Panc1 (cell line): ENCODE measurements at places on chromosomes 5 and 9.

- no peak for DNase-seq
These were observed 21.5 kb upstream of the MGAT1 start for GRCh38 chr5:180823940-180824629.

DNA sequence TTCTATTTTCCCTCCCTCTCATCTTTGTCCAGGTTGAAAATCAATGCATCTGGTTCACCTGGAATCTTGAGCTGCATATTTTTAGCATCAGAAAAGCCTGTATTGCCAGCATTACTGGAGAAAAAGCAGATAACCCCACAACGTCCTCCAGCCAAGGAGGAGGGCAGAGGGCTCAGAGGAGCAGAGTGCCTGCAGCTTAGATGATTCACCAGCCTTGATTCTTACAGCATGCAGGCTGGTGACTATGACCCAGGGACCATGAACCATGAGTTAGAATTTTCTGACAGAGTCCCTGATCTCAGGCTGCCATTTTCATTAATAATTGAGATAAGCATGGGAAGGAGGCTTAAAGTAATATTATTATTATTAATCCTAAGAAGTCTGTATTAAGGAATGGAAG, 278.2 kb downstream of the BRINP1 start:
- no peak for DNase-seq

- DNase-seq: no peak
These were observed 78.4 kb upstream of the IL6ST start for GRCh38 chr5:56072863-56073766.

DNA sequence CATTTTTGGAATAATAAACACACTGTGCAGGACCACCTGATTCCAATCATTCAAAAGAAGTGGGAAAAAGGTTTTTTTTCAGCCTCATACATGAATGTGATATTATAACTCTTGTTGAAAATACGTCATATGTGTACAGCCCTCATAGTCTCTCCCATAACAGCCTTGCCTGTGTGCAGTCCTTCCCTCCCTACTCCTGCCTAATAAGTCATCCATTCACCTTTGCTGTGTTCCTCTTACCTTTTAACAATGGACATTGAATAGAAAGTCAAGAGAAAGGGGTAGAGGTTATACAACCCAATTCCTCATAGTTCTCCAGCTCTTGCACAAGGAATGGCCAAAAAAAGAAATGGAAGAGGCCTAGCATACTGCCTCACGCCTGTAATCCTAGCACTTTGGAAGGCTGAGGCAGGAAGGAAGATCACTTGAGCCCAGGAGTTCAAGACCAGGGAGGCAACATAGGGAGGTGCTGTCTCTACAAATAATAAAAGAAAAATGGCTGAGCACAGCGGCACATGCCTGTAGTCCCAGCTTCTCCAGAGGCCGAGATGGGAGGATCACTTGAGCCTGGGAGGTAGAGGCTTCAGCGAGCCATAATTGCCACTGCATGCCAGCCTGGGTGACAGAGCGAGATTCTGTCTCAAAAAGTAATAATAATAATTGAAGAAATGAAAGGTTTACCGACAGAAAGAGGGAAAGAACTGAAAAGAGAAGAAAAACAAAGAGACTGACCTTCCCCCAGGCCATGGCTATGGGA, 356.1 kb upstream of the KIF2A start:
- DNase-seq: no peak

GRCh38 chr5:52844885-52845284, 57.2 kb downstream of the ITGA1 start:
- DNase-seq: no peak

DNA sequence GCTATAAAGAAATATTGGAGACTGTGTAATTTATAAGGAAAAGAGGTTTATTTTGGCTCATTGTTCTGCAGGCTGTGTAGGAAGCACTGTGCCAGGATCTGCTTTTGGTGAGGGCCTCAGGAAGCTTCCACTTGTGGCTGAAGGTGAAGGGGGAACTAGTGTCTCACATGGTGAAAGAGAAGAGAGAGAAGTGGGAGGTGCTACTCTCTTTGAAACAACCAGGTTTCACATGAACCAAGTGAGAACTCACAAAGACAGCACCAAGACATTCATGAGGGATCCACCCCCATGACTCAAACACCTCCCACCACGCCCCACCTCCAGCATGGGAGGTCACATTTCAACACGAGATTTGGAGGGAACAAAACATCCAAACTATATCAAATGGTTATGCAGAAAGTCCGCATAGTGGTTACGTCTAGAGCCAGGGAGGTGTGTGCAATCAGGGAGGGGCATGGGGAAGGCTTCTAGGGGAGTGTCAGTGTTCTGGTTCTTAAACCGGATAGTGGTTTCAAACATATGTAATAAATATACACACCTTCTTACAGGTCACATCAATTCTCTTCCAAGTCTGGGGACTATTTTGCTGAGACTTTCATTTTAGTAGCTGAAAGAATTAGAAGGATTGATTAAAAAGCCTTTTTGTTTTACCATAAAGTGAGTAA, 113.0 kb downstream of the TRIO start:
- no peak for DNase-seq

DNA sequence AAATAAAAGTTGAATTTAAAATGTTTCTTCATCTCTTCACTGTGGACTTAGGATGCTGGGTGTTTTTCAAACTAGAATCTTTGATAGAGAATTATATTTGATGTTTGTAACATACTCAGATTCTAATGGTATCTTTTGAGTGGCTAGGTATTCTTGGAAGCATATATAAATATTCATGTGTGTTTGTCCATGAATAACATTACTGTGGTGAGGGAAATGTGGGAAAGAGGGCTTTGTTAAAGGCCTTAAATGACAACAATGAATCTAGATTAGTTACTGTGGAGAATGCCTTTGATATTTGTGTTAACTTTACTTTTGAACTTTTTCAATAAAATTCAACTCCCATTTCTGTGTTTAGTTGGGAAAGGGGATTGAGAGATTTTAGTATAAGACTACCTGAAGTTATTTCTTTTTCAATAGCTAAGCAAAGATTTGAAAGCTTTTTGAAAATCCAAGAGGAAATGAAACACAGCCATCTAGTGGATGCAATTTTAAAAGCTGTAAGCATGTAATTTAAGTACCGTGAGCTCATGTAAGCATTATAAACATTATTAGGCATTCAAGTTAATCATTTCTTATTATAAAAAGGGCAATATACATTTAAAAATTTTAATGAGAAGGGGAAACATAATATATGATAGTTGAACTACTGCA, 69.6 kb downstream of the CCDC171 start:
- DNase-seq: no peak

GRCh38 chr5:20575571-20575970, 587.6 kb upstream of the CDH18 start:
- DNase-seq: no peak

GRCh38 chr9:126406075-126406667, 79.5 kb downstream of the MVB12B start:
- no peak for DNase-seq

DNA sequence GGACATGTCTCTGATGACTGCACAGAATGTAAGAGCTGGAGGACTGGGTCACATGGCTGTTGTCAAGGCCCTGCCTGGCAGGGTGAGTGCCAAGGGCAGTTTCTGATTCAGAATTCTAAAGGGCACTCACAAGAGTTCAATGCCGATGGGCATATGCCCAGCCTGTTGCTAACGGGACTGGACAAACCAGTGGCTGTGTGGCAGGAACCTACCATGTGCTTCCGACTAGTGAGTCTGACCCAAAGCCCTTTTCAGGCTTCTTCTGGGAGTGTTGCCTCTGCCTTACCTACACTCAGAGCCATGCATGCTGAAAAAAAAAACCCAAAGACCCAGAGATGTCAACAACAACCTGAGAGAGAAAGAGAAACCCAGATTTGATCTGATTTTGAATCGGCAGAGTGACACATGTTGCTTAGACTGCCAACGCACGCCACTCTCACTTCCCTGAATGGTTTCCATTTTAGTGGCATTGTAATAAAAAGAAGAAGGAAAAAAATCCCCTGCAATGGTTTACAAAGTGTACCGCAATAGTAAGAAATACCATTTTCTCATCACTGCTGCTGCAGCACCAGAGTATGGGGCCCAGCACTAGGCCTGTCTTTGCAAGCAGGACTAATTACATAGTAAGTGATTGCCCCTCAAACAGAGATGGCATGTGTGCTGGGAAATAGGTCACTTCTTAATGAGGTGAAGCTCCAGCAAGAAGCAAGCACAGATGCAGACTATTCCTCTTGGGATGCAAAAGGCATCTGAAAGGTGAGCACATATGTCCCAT, 194.3 kb downstream of the PALM2AKAP2 start:
- no peak for DNase-seq

GRCh38 chr5:137040024-137040423, 459.1 kb downstream of the SPOCK1 start:
- no peak for DNase-seq

- DNase-seq: no peak
These were observed 29.8 kb downstream of the TTC23L start for GRCh38 chr5:34868791-34869190.

DNA sequence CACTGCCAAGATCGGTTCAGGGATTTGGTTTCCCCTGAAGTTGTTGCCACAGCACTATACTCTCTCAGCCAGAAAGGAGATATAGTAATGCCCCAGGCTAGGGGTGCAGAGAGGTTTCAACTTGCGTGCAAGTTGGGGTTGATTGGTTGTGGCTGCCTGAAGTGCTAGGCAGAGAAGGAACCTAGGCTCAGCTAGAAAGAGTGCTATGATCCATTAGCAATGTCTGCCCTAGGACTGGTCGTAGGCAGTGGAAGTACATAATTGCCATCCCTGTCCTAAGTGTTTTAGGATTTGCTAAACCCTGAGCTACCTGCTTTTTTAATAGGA, 136.6 kb upstream of the SMIM23 start:
- DNase-seq: no peak

DNA sequence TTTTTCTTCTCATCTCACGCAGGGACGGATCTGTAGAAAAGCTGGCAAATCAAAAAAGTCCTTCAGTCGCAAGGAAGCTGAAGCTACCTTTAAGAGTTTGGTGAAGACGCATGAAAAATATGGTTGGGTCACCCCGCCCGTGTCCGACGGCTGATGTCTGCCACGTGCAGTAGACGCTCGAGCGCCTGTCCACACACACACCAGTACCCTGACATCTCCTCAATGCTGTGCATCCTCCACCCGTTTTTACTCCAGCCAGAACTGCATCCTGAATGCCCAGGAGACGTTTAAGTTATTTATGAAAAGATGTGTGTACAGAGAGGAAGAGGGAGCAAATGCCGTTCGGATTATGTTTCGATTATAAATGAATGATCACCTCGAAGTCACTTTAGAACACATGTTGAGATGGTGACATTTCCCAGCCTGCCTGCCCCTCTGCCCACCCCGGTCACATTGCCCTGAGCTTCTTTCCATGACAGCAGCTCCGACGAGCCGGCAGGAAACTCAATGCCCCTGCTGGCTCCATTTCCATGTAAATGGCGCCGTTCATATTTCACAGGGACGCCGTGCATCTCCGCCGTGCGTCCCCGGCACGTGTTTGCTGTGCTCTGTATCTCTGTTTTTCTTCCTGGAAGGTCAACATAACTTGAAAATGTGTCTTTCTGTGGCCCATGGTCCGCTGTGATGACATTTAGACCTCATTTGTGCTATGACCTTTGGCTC, 42.7 kb downstream of the UBE2QL1 start:
- no peak for DNase-seq

DNA sequence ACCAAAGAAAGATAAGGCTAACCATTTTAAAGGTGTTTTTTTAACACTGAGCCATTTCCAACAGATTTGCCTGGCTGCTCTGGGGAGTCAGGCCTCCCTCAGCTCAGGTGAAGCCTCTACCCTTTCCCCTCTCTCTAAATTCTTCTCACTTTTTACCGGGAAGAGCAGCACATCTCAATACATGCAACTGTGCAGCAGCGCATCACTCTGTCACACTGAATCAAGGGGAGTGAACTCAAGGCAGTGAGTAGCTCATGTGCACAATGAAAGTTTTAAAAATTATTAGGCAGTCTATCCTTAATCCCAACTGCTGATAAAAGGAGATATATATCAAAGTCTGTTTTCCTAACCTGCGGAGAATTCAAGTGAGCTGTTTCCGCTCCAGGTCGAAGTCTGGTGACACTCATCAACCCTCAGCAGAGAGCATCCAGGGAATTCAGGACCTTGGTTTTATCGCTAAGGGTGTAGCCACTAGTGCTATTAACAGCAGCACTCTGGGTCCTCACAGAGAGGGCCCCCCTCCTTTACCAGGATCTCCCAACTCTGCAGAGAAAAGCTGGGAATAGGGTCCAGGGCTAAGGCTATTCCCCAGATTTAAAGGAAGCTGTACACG, 1.0 kb downstream of the CEMIP2 start:
- DNase-seq: no peak

DNA sequence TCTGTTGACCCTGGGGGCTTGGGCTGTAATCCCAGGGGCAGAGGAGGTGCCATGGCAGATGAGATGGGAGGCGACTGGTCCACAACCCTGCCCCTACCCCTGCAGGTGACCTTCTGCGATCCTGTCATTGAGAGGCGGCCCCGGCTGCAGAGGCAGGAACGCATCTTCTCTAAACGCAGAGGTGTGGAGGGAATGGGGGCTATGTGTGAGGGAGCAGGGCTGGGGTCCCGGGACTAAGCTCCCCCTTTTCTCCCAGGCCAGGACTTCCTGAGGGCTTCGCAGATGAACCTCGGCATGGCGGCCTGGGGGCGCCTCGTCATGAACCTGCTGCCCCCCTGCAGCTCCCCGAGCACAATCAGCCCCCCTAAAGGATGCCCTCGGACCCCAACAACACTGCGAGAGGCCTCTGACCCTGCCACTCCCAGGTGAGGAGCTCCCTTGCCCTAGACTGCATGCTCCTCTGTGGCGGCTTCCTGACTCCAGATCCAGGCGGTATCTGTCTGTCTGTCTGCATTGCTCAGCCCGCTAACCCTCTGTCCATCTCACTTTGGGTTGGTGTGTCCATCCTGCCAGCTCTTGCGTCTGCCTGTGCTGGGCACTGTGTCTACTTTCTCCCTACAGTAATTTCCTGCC, 9.9 kb downstream of the ZDHHC12 start:
- DNase-seq: no peak

- DNase-seq: no peak
These were observed 78.9 kb downstream of the GOLPH3 start for GRCh38 chr5:32095261-32095671.

GRCh38 chr9:38154501-38155421, 85.7 kb upstream of the SHB start:
- no peak for DNase-seq

GRCh38 chr9:22257026-22257816, 189.4 kb upstream of the DMRTA1 start:
- no peak for DNase-seq

- no peak for DNase-seq
These were observed 47.6 kb upstream of the SIL1 start for GRCh38 chr5:139245637-139246339.

DNA sequence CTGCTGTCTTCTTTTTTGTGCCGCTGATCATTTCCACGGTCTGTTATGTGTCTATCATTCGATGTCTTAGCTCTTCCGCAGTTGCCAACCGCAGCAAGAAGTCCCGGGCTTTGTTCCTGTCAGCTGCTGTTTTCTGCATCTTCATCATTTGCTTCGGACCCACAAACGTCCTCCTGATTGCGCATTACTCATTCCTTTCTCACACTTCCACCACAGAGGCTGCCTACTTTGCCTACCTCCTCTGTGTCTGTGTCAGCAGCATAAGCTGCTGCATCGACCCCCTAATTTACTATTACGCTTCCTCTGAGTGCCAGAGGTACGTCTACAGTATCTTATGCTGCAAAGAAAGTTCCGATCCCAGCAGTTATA, 17.1 kb downstream of the F2R start:
- no peak for DNase-seq
